ENCODE measurements at places on chromosomes 4 and X. TPM values are rescaled to one million over a fixed set of nuclear protein-coding genes. Genes with fewer than 3 reads are reported as not detected.

IQSEC2 gene
- total RNA-seq = 0.26 TPM

CPLX1 gene
- 1.3 TPM for total RNA-seq

ETDA gene
- not detected for total RNA-seq

STARD8 gene
- 2.6 TPM for total RNA-seq

CDS1 gene
- not detected for total RNA-seq

USP51 gene
- 2.2 TPM for total RNA-seq

TSPAN7 gene
- not detected for total RNA-seq

ENAM gene
- total RNA-seq = not detected

MTMR8 gene
- 4.1 TPM for total RNA-seq

HMX1 gene
- not detected for total RNA-seq

TRIML2 gene
- total RNA-seq = not detected

CCDC110 gene
- total RNA-seq = not detected

SORCS2 gene
- not detected for total RNA-seq

PLAC1 gene
- not detected for total RNA-seq

DIPK2B gene
- not detected for total RNA-seq

FAM149A gene
- 0.61 TPM for total RNA-seq

MAP7D2 gene
- 0.39 TPM for total RNA-seq

COL4A6 gene
- total RNA-seq = not detected

TMEM31 gene
- total RNA-seq = not detected

UGT2A1 gene
- total RNA-seq = not detected

PWWP3B gene
- total RNA-seq = not detected
